NCI-H510A treated with DMSO at 0.1 percent for 48 hours (cell line): ENCODE measurements at places on chromosomes 4 and X.
A peak's percentile ranks its signal among the peaks of the same experiment; 100 is the strongest.

DNA sequence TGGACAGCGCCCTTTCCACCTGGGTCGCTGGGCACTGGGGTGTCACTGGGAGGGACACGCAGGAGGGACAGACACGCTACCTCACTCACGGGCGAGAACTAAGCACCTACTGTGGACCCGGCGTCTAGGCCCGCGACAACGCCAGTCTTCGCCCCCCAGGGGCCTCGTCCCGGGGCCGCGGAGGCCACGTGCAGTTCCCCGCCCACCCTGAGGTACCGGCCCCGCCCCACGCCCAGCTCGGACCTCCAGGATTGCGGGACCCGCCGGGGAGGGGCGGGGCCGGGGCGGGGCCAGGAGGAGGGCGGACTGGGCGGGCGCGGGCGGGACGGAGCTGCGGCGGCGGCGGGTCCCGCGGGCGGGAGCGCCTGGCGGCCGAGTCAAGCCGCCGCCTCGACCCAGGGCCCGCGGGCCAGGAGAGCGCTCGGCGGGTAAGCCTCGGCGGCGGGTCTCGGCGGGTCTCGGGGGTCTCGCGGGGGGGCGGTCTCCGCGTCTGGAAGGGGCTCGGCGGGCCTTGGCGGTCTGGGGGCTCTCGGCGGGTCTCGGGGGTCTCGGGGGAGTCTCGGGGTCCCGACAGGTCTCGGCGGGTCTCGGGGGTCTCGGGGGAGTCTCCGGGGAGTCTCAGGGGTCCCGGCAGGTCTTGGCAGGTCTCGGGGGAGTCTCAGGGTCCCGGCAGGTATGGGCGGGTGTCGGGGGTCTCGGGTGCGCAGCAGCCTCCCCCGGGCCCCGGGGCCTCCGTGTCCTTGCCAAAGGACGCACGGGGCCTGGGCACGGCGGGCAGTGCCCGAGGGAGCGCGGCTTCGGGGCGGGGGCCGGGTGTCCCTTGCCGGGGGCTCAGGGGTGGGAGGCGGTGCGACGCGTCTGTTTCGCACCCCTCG, at the start of gene SH3BP2:
Gene SH3BP2 (plus strand): TSS at position 375 of the 875 bp plus-strand sequence. CDS start 27,533 bp downstream, outside the sequence.
- DNase-seq, result no peak

DNA sequence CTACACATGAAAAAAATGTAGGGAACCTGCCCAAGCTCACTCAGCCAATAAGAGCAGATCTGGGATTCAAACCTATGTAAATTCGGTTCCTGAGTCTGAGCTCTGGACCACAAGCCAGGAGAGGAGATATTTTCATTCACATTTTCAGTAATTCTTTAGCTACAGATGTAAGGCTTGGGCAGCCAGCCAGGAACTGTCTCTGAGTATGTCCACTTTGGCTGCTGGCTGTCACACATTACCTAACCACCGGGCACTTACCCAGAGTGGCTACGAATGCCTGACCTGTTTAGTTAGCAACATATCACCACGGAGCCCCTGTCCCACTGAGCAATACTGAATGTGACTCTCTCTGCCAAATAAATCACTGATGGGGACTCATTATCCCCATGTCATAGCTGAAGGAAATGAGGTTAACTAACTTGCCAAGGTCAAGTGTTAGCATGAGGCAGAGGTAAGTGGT, 15.3 kb downstream of the USP46 start:
- DNase-seq, result peak; percentile 42

DNA sequence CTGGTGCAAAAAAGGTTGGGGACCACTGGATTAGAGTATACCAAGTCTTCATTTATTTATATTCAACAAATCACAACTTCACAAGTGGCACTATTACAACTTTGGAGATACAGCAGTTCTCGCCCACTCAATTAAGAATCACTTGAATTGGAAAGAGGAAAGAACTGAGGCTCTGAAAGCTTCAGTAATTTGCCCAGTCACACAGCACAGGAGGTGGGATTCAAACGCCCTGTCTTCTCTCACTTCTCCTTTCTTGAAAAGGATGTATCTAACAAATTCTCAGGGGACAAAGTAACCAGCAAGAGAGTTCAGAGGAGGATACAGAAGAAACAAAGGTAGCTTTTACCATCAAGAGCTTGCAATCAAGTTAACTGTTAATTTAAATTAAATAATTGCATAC, 12.4 kb downstream of the SMIM14 start:
- no peak for DNase-seq

- no peak for DNase-seq
These were observed 109.9 kb upstream of the BCOR start for GRCh38 chrX:40207626-40208025.

GRCh38 chr4:72631296-72631695, 62.3 kb upstream of the ADAMTS3 start:
- no peak for DNase-seq

DNA sequence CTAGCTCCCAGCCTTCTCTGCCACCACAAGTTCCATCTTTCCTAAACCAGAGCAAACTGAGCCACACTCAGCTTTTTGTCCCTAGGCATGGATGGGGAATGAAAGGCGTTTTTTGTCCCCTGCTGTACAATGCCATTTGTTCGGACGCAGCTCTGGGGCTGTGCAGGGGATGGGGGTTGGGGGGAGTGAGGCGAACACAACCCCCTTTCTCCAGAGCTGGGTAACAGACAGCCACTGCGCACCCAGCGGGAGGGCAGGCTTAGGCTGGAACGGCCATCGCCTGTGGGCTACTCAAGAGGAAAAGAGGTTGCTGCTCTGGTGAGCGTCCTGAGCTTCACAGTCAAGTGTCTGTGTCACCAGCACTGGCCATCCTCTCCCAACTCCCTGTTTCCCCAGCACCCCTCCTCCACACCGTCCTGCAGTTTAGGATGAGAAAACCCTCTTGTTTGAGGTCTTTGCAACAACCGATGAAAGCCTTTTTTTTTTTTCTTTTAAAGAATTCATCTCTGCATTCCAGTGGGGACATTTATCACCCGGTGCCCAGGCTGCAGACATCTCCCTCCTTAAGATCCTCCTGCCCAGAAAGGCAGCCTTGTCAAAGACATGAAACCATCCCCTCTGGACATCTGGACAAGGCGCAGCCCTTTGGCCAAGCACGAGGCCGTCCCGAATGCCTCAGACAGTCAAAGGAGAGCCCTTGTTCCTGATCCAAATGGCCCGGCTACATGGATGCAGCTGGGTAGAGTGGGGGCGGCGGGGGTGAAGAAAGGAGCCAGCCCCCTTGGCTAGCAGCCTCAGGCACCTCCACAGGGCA, 419.6 kb downstream of the BCOR start:
- no peak for DNase-seq

DNA sequence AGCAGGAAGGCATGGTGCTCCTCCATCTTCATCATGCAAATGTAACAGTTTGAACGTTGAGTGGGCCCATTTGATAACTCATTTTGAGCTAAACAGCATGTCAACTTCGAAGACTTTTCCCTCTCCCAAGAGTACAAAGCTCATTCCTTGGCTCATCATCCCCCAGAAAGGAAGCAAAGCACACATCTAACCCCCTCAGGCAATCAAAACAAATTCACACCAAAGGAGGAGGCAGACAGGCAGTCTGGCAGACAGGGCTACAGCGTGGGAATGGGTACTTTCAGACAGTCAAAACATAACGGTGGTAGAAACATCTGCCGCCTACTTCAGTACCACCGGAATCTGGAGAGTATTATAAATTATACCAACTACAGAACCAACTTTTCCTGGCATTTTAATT, 81.7 kb downstream of the PCDH19 start:
- DNase-seq, result no peak

- DNase-seq, result no peak
These were observed 22.4 kb downstream of the SH3TC1 start for GRCh38 chr4:8221476-8221875.

- no peak for DNase-seq
These were observed 20.6 kb downstream of the SLC34A2 start for GRCh38 chr4:25676221-25676620.

- no peak for DNase-seq
These were observed 35.2 kb upstream of the AMBN start for GRCh38 chr4:70556856-70557255.

- peak; percentile 36 for DNase-seq
These were observed 515.0 kb downstream of the CFAP47 start for GRCh38 chrX:36434522-36434921.

- DNase-seq, result no peak
These were observed 67.0 kb downstream of the UCHL1 start for GRCh38 chr4:41323706-41324105.

DNA sequence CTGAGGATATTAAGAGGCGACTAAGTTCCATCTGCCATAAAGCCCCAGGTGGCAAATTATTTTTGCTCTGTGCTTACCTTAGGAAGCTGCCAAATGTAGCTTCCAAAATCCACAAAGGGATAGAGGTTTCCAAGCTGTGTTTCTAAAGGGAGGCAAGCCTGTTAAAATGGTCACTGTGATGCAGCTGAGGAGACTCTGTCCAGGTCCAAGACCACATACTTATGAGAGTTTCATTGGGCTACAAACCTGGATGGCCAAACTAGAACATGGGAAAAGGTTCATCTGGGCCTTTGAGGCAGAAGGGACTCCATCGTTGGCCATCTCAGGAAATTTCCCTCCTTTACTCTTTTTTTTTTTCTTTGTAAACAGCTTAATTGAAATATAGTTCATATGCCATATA, 306.9 kb upstream of the FGF13 start:
- DNase-seq, result no peak

- no peak for DNase-seq
These were observed 3.7 kb upstream of the UBA1 start for GRCh38 chrX:47189906-47190305.

GRCh38 chr4:138761638-138762220, 253.9 kb upstream of the NOCT start:
- no peak for DNase-seq

GRCh38 chrX:83759872-83760271, 101.1 kb upstream of the CYLC1 start:
- DNase-seq, result peak; percentile 8

DNA sequence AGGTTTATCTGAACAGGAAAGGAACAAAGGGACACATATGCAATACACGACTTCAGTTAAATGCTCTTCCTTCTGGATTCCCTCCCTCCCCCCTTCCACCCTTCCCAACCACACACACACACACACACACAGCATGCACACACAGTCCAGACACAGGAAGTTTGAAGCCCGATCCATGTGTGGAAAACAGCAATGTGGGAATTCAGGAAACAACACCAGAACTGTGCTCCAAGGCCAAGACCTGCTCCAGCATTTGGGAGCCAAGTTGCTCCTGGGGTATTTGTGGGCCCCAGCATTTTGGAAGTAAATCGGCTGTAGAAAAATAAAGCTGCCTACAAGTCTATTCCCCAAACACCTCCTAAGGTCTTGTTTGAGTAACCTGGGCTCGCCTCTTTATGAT, 5.6 kb upstream of the AMOT start:
- no peak for DNase-seq

DNA sequence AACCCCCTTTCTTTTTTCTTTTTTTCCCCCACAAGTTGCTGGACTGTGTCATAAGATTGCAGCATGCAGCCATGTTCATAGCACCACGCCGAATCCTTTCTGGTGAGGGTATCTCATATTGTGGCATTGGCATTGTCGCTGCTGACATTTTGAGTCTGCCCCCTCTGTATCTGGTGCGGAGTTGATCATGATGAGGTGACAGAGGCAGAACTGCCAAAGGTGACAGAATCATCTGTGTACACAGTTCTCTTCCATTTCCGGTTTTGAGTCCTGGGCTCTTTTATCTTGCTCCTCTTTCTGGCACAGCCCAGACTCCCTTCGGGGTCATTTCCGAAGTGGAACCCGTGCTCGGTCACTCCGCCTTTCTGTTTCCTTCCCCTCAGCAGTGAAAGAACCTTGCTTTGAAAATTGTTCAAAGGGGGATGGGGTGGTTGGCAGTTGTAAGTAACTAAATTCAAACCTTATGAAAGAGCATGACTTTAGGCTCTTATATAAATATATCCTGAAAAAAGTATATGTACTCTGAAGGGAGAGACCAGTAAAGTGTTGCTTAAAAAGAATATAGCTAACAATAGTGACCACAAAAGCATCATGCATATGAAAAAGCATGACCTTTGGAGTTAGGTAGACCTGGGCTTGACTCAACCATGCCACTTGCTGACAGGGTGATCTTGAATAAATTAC, 55.0 kb upstream of the BMP2K start:
- peak; percentile 31 for DNase-seq

GRCh38 chr4:7842384-7843279, 97.0 kb downstream of the AFAP1 start:
- no peak for DNase-seq

DNA sequence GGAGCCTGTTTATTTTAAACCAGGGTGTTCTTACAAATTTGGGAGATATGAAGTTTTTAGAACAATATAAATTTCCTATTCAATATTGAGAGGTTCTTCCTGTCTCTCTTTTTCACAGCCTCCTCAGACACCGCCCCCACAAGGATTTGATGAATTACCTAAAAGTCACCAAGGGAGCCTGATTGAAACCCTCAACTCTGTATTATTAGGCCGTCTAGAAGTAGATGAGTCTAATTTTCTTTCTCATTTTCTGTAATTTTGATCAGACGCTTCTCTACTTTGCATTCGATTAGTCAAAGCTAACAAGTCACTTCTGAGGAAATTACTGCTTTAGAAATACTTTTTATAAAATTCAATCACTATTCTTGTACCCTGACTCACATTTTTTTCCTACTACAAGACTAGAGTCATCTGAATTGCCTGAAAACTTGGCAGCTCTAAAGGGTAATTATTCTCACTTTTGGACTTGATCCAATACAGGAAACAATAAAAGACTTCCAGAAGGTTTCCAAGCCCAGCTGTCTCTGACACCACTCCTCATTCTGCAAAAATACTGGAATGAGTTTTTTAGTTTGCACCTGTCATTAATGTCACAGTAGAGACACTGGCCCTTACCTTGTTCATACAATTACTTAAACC, 111.2 kb downstream of the ELOVL6 start:
- peak; percentile 16 for DNase-seq

DNA sequence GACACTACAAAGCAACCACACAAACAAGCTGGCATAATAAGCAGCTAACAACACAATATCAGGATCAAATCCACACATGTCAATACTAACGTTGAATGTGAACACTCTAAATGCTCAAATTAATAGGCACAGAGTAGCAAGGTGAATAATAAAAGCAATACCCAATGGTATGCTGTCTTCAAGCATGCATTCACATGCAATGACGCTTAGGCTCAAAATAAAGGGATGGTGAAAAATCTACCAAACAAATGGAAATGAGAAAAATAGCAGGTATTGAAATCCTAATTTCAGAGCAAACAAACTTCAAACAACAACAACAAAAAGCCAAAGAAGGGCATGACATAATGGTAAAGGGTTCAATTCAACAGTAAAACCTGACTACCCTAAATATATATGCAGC, 74.0 kb upstream of the FAM47B start:
- DNase-seq, result no peak
